ENCODE measurements at places on chromosomes 11 and 22.

DNA sequence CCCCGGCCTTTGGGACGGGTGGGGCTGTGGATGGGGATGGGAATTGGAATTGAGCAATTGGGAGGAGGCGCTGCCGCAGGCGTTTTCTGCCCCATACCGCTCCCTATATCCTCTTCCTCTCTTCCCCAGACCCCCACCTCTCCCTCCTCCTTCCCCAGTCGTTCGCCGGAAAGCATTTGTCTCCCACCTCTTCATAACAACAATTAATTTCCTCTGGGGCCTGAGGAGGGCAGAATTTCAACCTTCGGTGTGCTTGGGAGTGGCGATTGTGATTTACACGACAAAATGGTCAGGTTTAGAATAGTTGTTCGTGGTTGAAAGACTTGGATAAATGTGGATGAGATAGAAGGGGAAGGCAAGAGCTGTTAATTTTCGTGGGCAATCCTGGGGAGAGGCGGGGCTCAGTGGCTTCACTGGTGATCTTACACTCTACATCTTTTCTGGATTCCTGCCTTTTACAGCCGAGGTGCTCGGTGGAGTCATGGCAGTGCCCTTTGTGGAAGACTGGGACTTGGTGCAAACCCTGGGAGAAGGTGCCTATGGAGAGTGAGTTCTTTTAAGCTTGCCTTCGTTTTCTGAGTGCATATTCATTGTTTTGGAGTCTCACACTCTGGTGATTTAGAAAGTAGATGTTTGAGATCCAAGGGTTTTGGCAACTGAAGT is 1.5 kb downstream of the CHEK1 start:
- DNase-seq = peak; percentile 85

DNA sequence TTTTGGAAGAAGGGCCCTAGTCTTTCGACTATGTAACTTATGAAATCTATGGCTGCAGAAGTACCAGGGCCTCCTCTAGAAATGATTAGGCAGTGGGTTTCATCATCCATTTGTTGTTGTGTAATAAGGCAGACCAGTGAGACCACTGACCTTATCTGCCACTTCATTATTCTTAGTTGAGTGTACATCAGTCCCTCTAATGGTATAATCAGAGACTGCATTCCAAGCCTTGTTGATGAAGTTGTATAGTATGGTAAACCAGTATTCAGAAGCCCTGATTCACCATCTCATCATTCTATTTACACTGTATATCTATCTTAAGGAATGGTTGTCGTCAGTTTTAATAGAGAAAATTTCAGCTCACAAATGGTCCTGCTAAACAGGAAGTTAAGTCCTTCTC is 32.2 kb upstream of the GRIA4 start:
- DNase-seq = no peak

DNA sequence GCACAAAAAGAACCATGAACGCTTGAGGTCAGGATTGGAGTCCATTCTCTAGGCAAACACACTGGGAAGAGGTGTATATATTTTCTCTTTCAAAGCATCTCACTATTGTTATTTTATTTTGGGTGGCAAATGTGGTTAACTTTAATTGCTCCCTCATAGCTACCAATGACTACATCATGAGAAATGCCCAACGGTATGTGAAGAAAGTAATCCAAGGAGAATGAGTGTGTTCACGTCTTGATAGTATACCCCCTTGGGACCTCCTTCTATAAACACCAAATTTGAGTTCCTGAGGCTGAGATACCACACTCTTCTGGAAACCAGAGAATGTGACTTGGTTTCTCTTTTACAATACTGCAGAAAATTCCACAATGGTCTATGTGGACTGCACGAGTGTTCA is 15.8 kb downstream of the OR8D1 start:
- DNase-seq = no peak

DNA sequence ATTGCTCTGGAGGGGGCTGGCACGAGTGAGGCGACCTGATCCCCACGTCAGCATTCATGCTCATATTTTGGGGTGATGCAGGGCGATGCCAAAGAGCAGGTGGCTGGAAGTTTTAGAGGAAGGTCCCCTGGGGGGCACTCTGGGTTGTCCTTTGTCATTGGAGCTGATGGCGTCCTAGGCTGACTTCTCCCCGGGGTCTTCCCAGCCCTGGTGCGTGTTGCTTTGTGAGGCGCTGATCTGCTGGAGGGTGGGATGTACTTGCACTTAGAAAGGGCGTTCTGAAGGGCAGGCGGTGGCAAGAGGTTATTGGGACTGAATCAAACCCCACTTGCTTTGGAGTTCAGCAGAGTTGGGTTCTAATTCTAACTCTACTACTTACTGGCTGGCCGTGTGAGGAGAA is 313.3 kb downstream of the NTM start:
- DNase-seq = no peak

DNA sequence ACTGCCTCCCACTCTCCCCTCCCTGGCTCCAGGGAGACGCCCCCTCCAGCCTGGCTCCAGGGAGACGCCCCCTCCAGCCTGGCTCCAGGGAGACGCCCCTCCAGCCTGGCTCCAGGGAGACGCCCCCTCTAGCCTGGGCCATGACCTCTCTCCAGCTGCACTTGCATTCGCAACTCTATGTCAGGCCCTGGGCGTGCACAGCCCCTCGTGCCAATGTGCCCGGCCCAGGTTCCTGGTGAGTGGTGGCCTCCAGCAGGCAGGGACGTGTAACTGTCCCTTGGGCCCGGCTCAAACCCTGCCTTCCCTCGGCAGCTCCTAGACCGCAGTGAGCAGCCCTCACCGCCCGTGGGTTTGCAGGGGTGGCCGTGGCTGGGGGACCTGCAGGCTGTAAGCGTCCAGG is 6.9 kb downstream of the MUC6 start:
- DNase-seq = no peak

Measured in Kasumi-1 (cell line).